Suprapubic skin (tissue), 4 donors: ENCODE measurements at places on chromosomes 11 and 22. TPM values are rescaled to one million over a fixed set of nuclear protein-coding genes. Genes with fewer than 3 reads are reported as not detected.

Gene LTO1
- 41.4 TPM for total RNA-seq

DNA sequence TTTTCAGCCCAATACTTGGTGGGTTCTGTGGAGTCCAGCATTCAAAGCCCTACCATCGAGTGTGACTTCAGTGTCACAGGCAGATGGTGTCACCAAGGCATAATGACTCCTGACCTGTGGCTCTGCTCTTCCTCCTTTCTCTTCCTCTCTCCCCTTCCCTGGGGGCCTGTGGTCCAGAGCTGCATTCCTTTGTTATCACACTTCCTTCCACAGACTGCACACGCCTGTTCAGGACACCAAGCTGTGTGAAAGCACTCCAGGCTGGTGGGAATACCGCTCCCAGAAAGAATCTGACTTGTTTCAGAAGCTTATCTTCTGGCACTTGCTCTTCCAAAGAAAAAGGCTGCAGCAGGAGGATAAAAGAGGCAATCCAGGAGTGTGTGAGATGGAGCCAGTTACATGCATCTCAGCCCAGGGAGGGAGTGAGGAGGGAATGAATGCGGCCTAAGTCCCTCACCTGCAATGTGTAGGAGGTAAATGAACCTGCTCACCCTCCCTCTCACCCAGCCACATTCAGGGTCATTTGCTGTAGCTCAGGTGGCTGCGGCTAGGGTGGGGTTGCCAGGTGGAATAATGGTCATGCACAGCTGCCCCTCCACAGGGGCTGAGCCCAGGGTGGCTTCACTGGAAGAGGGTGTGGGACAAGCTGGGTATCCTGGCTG, 79.3 kb downstream of the ADAMTS15 start:
- H3K36me3 ChIP-seq, result no peaks in the 10 kb centered on the region
- no peak overlapping the region for H3K4me3 ChIP-seq
- no peaks in the 10 kb centered on the region for H3K27me3 ChIP-seq

Gene BAIAP2L2
- 0.49 TPM for total RNA-seq

DNA sequence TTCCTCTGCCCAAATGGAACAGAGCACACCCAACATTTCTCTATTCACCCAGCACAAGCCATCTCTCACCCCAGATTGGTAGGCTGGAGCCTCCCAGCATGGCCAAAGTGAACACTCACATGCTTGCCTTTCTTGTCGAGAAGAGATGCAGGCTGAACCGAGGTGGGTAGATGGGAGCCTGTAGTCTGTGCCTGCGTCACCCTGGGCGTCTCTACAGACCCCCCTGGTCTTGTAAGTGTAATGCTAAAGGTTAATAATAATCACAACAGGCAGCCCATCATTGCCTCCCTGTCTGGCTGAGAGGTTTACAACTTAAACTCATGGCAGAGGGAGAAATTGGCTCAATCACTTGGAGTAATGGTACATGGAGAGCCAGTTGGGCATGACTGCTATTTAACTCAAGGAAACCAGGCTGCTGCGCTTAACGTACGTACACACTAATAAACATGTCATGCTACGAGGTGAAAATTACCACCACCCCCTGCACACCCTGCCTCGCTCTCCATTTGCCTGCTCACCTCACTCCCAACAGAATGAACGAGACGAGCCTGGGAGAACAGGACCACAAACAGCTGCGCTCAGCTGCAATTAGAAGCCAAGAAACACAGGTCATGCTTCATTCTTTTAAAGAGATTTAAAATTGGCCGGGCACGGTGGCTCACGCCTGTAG, 9.1 kb upstream of the ZBTB16 start:
- H3K27me3 ChIP-seq, result no peaks in the 10 kb centered on the region
- H3K4me3 ChIP-seq, result no peak overlapping the region
- no peaks in the 10 kb centered on the region for H3K4me1 ChIP-seq
- DNase-seq, result no peak

DNA sequence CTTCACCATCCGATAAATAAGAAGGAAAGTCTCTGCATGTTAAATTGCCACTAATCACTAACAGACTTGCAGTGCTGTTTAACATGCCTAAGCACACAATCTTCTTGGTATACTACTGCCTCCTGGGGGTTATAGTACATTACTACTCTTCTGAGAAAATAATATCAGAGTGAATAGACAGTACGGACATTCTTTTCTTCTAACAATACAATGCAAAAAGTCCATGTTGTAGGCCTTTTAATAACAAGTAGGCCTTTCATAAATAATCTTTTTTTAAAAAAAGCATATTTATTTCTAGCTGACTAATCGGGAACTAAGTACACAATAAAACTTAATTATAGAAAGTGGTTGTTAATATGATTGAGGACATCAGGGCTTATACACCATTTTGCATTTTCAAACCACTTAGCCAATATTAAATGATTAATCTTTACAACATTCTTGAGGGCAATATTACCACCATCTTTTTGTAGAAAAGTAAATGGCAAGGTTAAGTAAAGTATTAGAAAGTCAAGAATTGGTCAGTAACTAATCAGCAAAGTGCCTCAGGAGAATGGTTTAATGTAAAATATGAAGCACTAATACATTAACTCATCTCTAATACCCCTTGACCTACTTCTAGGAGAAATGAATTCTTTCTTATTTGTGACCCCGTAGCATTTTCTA, 84.7 kb downstream of the TTC28 start:
- H3K4me3 ChIP-seq, result no peak overlapping the region
- H3K27me3 ChIP-seq, result no peaks in the 10 kb centered on the region
- H3K27ac ChIP-seq, result no peak overlapping the region
- H3K4me1 ChIP-seq, result no peaks in the 10 kb centered on the region
- no peaks in the 10 kb centered on the region for H3K36me3 ChIP-seq

DNA sequence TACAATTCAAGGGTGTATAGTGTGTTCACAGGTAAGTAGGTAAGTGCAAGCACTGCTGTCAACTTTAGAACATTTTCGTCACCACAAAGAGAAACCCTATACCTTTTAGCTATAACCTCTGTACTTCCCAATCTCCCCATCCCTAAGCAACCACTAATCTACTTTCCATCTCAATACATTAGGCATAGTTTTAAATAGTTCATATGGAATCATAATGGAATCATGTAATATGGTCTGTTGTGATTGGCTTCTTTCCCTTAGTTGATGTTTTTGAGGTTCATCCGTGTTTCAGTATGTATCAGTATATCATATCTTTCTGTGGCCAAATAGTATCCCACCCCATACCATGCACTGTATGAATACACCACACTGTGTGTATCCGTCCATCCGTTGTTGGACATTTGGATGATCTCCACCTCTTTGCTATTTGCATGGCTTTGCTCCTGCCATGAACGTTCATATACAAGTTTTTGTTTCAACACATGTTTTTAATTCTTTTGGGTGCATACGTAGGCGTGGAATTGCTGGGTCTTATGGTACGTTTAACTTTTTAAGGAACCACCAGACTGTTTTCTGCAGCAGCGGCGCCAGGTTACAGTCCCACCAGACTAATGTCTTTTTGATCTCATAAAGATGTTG, 27.7 kb upstream of the OPCML start:
- peaks cover 8% of the 10 kb centered on the region for H3K27me3 ChIP-seq
- no peaks in the 10 kb centered on the region for H3K4me1 ChIP-seq
- H3K4me3 ChIP-seq, result no peak overlapping the region
- no peak for DNase-seq
- no peak overlapping the region for H3K27ac ChIP-seq
- H3K36me3 ChIP-seq, result no peaks in the 10 kb centered on the region

DNA sequence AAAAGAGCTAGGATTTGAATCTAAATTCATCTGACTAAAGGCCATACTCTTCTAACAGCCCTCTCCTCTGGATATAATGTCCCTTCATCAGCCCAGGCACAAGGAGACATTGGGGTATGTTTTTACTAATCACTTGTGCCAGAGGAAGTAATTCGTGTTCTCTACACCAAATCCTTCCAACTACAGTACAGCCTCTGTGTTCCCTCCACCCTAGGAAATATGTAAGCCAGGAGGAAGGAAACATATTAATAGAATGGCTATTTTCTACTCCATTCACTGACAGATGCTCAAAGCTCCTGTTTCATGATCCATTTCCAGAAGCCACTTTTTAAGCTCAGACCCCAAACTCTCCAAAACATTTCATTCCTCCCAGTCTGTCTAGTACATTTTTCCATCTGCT, 12.0 kb upstream of the UBQLNL start:
- no peak overlapping the region for H3K4me3 ChIP-seq
- H3K27ac ChIP-seq, result no peak overlapping the region
- no peaks in the 10 kb centered on the region for H3K27me3 ChIP-seq
- no peak for DNase-seq

DNA sequence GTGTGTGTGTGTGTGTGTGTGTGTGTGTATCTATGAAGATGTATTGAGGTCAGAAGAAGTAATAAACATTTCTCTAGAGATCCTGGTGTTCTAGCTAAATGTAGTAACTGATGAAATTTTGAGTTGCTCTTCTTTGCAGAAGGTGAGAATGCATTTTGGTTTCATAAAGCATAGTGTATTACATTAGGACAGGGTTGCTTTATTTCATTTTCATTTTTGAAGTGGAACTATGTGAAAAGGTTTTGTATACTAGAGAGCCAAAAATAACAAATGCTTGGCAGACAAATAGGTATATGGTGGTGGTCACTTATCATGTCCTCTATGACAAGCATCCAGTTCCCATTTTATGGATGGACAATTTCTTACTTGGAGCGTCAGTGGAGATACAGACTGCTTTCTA, 99.0 kb downstream of the CASP12 start:
- H3K4me1 ChIP-seq, result peaks cover 3% of the 10 kb centered on the region
- no peak overlapping the region for H3K27ac ChIP-seq
- H3K27me3 ChIP-seq, result no peaks in the 10 kb centered on the region
- H3K4me3 ChIP-seq, result no peak overlapping the region
- no peak for DNase-seq

Gene NLRX1
- total RNA-seq, result 30.1 TPM

Gene OR4A15
- total RNA-seq, result not detected

Gene TREH
- total RNA-seq, result not detected

DNA sequence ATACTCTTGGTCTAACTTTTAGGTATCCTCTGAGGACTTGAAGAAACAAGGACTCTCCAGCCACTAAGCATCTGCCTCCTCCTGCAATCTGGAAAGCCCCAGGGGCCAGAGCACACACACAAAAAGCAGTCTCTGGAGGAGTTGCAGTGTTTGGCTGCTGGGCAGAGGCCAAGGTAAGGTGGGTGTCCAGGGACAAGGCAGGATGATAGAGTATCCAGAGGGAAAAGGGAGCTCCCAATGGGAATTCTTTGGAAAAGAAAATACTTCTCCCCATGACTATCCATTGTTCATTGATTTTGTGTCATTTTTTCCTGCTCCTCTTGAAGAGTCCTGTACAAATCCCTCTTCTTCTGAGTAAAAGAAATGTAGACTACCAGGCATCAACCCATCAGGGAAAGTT, at the start of gene OR52I2:
Gene OR52I2, plus strand, starts transcription at position 301 of the 400 bp plus-strand sequence.
- H3K27ac ChIP-seq, result no peak within 1 kb of the TSS
- no peaks in the 10 kb centered on the region for H3K27me3 ChIP-seq
- no peak for DNase-seq

GRCh38 chr11:133498969-133499368, 33.3 kb downstream of the OPCML start:
- H3K36me3 ChIP-seq, result no peaks in the 10 kb centered on the region
- H3K4me3 ChIP-seq, result no peak overlapping the region
- H3K27me3 ChIP-seq, result peaks cover 4% of the 10 kb centered on the region
- no peak overlapping the region for H3K27ac ChIP-seq

GRCh38 chr11:64206457-64207255, at the start of gene FERMT3:
Gene FERMT3, plus strand, starts transcription at chr11:64206721. Its CDS starts 644 bp downstream, at chr11:64207365.
- DNase-seq, result peak; percentile 74
- no peaks in the 10 kb centered on the region for H3K27me3 ChIP-seq
- H3K4me3 ChIP-seq, result peak within 1 kb of the TSS; percentile 45
- H3K27ac ChIP-seq, result peak within 1 kb of the TSS; percentile 81

DNA sequence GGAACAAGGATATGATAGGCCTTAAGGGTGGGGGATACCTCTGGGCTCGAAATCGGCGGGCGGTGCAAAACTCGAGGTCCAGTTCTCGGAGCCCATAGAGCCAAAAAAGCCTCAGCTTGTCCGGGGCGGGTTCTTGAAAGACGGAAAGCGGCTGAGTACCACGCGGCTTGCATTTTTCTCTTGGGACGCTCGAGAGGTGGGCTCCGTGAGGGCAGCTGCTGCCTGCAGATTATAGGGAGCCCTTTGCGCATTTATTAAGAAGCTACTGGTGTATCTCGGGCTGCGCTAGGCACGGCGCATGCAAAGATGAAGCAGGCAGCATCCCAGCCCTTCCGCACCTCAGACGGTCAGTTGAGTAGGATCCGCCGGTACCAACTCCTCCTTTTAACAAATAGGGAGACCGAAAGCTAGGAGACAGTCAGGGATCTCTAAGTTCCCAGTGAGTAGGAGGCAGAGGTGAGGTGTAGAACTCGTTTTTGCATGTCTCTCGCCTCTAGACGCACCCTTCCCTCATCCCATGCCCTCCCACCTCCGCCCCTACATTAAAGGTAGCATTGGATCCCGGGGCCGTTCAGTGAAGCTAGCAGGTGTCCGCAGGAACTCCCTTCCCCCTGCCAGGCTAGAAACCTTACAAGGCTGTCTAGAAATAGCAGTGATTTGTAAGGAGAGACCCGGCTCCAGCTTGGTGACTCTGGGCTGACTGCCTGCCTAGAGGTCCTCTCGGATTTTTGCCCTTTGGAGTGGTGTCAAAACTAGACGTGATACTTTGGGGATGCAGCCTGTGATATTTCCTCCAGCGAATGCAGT, 768 bp downstream of the LDHA start:
- H3K4me3 ChIP-seq, result peak overlapping the region; percentile 70
- no peaks in the 10 kb centered on the region for H3K27me3 ChIP-seq
- H3K36me3 ChIP-seq, result peaks cover 34% of the 10 kb centered on the region
- H3K4me1 ChIP-seq, result peaks cover 44% of the 10 kb centered on the region
- no peak for DNase-seq

GRCh38 chr11:75603791-75604736, 42.0 kb downstream of the SERPINH1 start:
- no peak overlapping the region for H3K27ac ChIP-seq
- no peaks in the 10 kb centered on the region for H3K27me3 ChIP-seq
- no peak overlapping the region for H3K4me3 ChIP-seq
- DNase-seq, result no peak

DNA sequence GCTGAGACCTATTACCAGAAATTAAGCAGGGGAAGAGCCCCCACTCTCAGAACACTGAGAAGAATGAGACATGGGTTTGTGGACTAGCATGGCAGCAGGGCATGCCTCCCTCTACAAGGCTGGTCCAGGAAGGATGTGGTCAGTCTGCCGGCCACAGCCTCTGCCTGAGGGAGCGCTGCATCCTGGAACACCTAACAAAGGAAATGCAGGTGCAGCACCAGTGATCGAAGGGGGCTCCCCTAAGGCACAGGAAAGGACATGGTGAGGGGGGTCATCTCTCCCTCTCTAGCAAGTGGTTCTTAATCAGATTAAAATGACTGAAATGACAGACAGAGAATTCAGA, 40.6 kb upstream of the ARL14EP start:
- no peak for DNase-seq
- no peak overlapping the region for H3K4me3 ChIP-seq
